Frontal cortex (tissue), 4 donors: ENCODE measurements at places on chromosomes 11 and 22.

DNA sequence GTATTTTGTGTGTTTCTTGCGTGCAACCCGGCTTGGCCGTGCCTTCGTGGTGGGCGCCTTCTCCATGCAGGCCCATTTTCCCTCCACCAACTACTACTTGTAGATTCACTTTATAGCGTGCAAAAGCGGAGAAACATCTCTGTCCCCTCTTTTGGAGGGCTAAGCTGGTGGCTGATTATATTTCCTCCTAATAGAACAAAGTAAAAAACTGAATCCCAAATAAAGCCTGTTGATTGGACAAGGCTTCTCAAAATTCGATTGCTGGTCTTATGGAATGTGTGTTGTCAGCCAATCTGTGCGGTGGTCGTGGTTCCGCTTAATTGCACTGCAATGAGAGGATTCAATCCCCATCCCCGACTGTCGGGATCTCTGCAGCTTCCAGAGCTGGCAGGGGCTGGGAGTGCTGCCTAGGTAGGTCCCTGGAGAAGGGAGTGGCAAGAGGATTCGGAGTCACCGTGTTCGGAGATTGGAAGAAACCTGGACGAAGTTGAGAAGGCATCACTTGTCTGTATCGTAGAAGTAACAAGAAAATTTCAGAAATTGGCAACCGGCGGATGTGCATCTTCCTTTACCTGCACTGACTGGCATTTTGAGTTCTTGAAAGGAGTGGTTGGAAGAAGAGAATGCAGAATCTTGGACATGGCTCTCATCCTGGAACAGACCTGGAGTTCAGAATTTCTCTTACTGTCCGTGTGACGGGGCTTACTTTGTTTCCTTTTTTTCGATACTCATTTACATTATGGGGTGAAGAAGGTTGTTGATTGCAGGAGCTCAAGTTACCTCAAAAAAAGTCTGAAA, 1.1 kb downstream of the HMGXB4 start:
- DNase-seq: no peak

GRCh38 chr11:69459848-69460539, 21.5 kb upstream of the LINC01488 start:
- no peak for DNase-seq

GRCh38 chr11:88421530-88421929, 84.0 kb upstream of the CTSC start:
- DNase-seq: no peak

DNA sequence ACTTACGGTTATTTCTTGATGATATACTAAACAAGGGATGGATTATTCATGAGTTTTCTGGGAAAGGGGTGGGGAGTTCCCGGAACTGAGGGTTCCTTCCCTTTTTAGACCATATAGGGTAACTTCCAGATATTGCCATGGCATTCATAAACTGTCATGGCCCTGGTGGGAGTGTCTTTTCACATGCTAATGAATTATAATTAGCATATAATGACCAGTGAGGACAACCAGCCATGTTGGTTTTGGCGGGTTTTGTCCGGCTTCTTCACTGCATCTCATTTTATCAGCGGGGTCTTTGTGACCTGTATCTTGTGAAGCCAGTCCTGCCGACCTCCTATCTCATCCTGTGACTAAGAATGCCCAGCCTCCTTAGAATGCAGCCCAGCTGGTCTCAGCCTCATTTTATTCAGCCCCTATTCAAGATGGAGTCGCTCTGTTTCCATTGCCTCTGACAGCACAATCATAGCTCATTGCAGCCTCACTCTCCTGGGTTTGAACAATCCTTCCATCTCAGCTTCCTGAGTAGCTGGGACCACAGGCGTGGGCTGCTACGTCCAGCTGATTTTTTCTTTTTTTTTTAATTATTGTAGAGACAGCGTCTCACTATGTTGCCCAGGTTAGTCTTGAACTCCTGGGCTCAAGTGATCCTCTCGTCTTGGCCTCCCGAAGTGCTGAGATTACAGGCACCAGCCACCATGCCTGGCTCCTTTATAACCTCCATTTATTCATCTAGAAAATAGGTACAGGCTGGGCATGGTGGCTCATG, 52.6 kb upstream of the EMID1 start:
- no peak for DNase-seq

GRCh38 chr11:71311928-71312510, 59.6 kb upstream of the SHANK2 start:
- no peak for DNase-seq

DNA sequence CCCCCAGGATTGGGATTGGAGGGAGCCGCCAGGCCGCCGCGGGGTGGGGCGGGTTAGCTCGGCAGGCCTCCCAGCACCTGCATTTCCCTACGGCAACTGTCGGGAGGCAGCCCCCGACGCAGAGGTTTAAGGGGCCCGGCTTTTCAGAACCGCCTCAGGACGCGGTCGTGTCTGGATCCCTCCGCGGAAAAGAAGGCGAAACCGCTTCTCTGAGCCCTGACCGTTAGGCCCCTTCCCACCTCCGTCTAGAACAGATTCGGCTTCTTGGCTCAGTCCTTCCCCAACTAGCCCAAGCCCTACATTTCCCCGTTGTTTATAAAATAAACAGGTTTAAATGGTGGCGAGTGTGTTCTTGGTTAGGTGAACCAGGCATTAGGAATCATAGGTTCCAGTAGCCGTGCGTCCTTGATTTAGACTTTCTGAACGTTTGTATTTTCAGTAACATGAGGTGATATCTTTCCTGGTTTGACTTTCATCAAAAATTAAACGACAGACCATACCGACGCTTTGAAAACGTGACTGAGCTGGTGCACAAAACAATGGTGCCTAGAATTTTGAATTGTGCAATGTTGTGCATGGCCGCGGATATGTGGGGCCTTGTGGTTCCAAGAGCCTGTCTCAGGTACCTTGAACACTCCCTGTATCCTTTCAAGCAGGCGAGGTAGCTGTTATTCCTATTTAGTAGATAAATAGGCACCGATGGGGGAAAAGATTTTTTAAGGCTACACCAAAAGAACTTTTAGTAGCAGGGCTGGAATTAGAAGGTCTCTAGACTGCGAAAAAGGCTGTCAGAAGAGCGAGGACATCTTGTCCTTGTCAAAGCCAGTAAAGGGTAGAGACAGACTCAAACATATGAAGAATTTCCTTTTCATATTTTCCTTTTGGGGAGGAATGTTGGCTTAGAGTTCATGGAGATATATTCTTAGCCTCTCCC, 1.2 kb upstream of the HSPA8 start:
- no peak for DNase-seq

GRCh38 chr22:38566726-38567504, 3.1 kb downstream of the DMC1 start:
- DNase-seq: no peak

DNA sequence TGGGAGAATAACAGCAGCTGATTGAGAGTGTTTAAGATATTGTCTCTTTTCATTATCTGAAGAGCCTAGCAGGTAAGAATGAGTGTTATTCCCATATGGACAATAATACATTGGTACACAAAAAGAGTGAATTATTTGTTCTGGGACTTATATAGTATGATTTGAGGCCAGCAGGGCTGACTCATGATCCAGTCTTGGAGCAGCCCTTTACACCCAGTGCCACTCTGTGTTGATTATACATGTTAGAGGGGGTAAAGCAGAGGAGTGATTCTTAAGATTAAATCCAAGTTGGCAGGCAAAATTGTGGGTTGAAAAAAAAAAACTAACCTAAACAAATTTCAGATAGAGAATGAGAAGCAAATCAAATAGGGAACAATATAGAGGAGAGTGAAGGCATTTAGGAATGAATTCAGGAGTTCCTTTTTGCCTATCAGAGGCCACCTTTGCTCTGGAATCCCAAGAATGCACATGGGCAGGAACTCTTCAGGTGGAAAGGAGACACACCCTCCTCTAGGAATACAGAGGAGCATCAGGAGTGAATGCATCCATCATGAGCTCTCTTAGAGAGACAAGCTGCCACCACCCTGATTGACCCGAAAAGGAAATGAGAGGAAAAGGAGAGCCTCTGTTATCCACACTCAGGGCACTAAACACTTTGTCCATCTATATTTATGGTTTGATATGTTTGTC, 19.2 kb upstream of the MRGPRX1 start:
- DNase-seq: no peak

GRCh38 chr11:36447514-36447913, 62.6 kb downstream of the TRAF6 start:
- DNase-seq: no peak

DNA sequence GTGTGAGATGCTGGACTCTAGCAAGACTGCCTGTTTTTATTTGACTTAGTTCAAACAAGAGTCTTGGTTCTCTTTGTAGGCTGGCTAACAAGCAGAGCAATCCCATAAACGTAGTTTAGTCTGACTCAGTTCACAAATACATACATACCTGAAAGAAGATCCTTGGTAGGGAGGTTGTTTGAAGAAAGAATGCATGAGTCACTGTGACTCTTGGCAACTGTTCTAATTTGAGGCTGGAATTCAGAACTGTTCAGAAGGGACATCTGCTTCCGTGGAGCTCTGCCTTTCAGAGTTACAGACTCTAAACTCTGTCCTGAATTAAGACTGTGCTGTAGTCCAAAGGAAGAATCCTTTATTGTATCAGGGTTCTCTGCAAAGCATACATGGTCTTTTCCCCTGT, 32.2 kb downstream of the C2CD3 start:
- DNase-seq: no peak

DNA sequence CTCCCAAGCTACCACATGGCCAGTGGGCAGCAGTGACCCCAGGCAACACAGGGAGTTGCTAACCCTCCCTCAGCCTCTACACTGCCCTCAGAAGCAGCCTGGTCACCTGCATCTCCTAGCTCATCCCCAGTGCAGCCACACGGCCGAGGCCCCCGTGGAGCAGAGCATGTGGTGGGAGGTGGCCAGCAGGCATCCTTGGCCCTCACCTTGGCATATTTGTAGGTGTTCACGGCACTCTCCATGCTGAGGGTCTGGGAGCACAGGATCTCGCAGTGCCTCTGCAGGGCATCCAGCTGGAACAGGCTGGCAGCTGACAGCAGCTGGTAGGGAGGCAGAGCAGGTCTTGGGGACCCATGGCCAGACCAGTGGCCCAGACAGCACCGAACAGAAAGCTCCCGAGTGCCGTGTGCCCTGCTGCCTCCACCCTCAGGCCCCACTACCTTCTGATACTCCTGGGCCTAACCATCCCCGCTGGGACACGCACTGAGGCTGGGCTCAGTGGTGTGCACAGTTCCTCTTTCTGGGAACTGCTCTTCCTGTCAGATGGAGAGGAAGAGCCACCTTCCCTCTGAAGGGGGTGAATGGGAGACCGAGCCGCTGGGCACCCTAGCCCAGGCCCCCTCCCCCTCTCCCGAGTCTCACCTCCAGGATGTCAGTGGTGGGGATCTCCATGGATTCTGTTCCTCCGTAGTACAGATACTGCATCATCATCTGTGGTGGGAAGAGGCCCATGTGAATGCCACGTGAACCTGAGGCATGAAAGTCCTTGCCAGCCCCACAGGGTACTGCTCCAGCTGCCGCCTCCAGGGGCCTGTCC, 48.8 kb downstream of the NAT10 start:
- no peak for DNase-seq

- DNase-seq: no peak
Observed at GRCh38 chr22:48057116-48057835, 1294.8 kb downstream of the TBC1D22A start.

GRCh38 chr11:115581871-115582639, 77.8 kb upstream of the CADM1 start:
- no peak for DNase-seq

- DNase-seq: no peak
Observed at GRCh38 chr11:93608364-93608763, 53.1 kb upstream of the CEP295 start.

DNA sequence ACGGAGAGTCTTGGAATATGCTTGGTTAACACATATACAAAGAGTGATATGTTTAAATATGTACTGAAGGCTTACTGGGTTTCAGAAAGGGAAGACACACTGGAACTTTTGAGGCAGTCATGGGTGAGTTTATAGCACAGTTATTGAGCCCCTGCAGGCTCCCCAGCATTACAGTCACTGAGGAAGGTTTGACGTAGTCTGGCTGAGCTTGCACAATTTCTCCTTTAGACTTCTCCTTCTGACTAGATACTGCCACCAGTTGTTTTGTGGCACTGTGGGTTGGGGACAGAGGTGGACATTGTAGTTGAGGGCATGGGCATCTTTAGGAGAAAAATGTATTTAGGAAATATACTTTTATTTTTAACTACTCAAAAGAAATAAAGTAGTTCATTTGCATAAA, 285.4 kb downstream of the C11orf87 start:
- no peak for DNase-seq

- no peak for DNase-seq
Observed at GRCh38 chr11:59854871-59855270, 9.6 kb upstream of the CBLIF start.

DNA sequence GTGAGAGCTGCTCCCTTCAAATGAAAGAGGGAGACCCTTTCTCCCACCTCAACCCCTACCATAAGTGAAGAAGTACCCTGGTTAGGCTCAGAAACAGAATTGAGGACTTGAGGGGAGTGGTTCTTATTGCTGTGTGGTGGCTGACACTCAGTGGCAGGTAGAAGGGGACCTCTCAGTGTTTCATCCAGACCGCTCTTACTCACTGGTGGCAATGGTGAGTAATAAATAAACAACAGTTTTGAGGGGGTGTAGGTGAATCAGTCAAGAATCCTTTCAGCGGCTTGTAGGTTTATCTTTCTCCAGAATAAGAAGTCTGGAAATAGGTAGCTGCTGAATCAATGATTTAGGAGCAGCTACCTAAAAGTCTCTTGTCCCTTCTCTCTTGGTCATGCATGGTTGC, 403.4 kb upstream of the B3GAT1 start:
- no peak for DNase-seq

GRCh38 chr11:101721270-101721669, 137.5 kb upstream of the TRPC6 start:
- no peak for DNase-seq

GRCh38 chr22:22343581-22344296, 99.2 kb downstream of the VPREB1 start:
- no peak for DNase-seq

GRCh38 chr11:19394525-19395016, 153.8 kb upstream of the E2F8 start:
- no peak for DNase-seq

- no peak for DNase-seq
Observed at GRCh38 chr11:66216911-66217310, 51.5 kb upstream of the RAB1B start.
